ENCODE measurements at places on chromosomes 12 and 14.
A peak's percentile ranks its signal among the peaks of the same experiment; 100 is the strongest.

- peak; percentile 66 for DNase-seq
These were observed 504 bp downstream of the WNT5B start for GRCh38 chr12:1629338-1630132.

- DNase-seq: no peak
These were observed 199.0 kb downstream of the DUSP6 start for GRCh38 chr12:89153341-89153740.

GRCh38 chr12:45329702-45330101 lies 113.8 kb downstream of the ANO6 start:
- no peak for DNase-seq

GRCh38 chr12:120495186-120495730 lies 655 bp upstream of the DYNLL1 start:
- no peak for DNase-seq

- DNase-seq: no peak
These were observed 9.2 kb downstream of the KMT2D start for GRCh38 chr12:49051373-49051764.

DNA sequence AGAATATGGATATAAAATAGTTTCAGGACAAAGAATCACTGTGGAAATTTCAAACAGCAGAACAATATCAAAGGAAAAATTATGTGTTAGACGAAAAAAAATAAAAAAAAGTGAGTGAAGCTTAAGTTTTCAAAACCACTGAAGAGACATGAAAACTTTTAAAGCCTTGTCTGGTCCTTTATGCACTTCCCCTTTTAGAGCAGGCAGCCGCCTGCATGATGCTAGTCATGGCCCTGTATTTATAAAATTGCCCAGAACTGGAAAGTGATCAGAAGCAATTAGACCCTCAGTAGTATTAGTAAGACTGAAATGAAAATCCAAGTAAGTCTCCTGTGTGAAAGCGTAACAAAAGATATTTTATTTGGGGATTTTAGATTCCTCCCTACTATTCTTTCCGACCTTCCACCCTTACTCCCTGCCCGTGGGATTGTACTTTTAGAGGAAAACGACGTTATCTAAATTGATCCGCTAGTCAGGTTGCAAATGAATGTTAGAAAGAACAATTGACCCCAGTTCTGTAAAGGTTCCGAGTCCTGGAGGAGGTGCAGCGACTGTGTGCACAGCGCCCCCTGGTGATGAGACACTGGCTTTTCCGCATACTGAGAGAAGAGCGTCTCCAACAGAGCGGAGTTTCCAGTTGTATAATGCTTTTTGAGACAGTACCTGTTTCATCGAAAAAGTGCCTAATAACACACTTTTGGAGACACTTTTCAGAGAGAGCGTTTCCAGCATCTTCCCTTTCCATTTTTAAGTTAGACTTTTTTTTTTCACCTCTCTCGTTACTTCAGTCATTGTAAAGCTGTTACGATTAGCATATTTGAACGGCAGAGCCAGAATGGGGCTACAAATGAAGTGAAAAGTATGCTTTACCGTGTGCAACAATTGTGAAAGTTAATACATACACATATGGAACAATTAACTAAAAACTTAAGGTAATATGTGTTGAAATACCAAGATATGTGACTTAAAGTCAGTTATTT lies 12.4 kb downstream of the MGST1 start:
- DNase-seq: peak; percentile 77
